ENCODE measurements at places on chromosomes 13 and 19.

GRCh38 chr19:4430760-4431159 lies 26.8 kb downstream of the UBXN6 start:
- peak; percentile 41 for DNase-seq

DNA sequence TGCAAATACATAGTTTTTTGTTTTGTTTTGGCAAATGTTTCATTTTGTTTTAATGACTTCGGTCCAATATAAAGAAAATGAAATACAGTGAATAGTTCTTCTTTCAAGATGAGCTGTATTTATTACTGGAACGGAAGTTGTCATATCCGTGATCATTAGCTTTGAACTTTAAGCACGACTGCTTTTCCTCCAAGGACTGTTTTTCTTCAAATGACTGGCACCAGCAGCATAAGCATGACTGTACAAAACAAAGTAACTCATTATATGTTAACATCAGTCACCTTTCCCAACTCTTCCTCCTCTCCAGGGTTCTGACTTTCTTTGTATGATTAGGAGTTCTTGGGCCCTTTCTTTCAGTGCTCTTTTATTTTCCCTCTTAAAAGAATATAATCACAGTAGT lies 20.5 kb downstream of the EDNRB start:
- no peak for DNase-seq

DNA sequence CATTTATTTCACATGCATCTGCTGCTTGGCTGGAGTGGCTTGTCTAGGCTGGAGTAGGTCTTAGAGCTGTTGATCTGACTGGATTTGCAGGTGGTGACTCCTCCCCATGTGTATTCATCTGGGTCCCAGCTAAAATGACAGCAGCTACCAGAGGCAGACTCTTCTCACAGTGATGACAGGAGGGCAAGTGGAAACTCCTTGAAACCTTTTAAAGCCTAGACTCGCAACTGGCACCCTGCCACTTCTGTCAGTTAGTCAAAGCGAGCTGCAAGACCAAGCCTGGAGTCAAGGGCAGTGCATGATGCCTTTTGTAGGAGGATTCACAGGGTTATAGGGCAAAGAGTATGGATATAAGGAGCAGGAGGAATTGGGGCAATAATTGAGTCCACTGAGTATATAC lies 65.2 kb downstream of the TEX26 start:
- DNase-seq, result no peak

DNA sequence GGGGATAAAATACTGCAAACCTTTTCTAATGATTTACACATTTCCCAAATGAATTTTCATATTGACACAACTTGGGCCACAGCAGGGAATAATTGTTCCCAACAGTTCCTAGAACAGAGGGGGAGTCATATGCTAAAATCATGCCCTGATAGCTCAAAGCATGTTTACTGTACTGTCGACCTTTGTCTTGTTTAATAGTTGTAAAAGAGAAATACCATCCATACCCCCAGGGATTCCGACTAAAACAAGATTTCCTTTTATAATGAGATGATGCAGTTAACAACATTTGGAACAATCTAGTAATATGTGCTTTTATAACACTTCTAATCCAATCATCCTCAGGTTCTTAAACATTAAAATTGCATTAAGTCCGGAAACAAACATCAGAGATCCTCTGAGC lies 759.7 kb downstream of the OLFM4 start:
- DNase-seq, result no peak

DNA sequence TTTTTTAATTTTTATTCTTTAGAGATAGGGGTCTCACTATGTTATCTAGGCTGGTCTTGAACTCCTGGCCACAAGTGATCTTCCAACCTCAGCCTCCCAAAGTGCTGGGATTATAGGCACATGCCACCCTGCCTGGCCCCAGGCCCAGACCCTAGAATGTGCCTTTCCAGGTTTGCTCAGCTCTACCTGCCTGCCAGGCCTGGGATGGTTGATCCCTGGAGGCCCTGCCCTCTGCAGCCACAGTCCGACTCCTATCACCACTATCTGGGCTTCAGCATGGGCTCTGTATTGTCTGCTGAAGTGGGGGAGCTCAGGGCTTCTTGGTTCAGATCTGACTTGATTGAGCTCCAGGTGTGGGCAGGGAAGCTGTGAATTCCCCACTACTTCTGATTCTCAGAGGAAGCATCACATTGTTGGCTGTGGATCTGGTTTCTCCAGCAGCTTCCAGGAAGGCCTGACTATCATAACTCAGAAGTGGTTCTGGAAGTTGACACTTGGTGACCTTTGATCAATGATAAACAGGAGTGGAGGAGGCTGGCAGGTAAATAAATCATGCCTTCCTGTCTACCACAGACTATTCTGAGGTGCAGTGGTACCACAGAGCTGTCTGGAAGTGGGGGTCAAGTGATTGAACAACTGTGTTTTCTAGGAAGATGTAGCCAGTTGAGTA lies 71.9 kb downstream of the OLFM4 start:
- no peak for DNase-seq

DNA sequence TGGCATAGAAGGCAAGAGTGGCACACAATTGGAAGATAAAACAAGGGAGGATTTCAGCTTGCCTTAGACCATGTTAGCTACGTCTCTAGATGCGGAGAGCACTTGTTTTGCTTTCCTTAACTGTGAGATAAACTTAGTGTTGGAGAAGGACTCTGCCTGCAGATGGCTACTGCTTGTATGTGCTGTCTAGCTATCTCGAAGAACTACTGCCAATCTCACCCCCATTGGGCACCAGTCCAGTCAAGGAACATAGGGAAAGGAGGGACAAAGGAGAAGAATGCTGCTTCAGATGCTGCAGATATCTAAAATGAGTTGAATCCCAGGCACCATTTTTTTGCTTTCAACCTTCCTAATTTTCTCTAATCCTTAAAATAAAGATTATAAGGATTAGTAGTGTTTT lies 726.0 kb upstream of the ARGLU1 start:
- DNase-seq, result no peak

DNA sequence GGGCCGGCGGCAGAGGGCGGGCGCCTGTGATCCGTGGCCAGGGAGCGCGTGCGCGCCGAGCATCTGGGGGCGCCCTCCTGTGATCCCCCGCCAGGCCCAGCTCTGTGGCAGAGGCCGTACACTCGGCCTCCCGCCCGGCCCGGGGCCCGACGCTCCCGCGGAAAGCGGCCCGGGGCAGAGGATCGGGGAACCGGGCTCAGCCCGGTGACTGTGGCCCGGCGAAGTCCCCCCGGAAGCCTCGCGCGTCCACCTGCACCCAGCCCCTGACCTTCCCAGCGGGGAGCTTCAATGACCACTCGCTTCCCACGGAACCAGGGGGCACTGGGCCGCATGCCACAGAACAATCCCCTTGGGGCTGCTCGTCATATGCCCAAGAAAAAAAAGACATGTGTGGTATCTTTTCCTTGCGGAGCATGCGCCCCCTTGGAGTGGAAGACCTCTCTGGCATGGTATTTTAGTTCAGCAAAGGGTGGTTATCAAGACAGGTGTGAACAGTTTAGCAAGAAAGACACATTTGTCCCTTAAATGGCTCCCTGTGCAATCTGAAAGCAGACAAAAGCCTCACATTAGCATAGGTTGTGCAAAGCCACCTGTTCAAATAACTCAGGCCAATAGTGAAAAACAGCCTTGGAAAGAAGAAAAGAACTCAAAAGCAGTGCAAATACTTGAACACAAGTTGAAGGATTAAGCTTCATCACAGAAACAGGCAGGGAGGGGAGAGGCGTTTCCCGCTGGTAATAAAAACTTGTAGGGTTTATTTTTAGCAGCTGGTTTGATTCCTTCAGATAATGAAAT lies 290.9 kb upstream of the SOX21 start:
- no peak for DNase-seq

- no peak for DNase-seq
Observed at GRCh38 chr13:39941236-39941635, 285.8 kb downstream of the COG6 start.

- no peak for DNase-seq
Observed at GRCh38 chr13:28299916-28300315, 161.6 kb downstream of the PAN3 start.

DNA sequence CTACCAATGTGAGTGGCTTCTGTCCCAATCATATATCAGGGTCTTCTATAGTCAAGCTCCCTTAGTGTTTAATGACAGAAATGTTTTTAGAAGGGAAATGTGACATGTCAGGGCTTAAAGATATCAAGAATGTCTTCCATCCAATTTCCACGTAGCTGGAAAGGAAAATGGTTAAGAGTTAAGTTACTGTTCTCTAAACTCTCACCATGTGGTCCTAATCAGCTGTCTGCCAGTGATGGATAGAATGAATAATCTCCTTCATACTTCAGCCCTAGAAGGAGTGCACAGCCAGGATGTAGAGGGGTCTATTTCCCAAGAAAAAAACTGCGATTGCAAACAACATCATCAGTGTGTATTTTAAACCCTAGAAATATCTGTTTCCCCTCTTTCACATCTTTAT lies 36.3 kb downstream of the FLT1 start:
- DNase-seq, result no peak

- no peak for DNase-seq
Observed at GRCh38 chr19:41616792-41617621, 9.9 kb downstream of the CEACAM4 start.

DNA sequence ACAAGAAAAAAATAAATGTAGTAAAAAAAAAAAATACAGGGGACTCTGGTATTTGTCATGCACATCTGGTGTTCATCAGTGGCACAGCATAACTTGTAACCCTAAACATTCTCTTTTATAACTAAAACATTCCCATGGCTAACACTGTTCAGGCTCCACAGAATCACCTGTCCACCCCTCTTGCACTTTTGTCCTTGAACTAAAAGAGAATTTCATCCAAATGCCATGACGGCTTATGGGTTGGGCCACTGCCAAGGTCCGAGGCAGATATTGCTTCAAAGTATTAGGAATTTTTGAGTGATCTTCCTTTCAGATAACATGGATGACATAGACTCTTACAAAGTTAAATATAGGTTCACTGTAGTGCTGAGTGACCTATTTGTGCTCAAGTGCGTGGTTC lies 25.7 kb upstream of the SERP2 start:
- DNase-seq, result no peak

Data from midbrain (tissue), 1 donor.